ENCODE measurements at places on chromosomes 1 and 21.

- DNase-seq: peak; percentile 46
Measured at GRCh38 chr21:36976882-36977651, 10.6 kb upstream of the HLCS start.

DNA sequence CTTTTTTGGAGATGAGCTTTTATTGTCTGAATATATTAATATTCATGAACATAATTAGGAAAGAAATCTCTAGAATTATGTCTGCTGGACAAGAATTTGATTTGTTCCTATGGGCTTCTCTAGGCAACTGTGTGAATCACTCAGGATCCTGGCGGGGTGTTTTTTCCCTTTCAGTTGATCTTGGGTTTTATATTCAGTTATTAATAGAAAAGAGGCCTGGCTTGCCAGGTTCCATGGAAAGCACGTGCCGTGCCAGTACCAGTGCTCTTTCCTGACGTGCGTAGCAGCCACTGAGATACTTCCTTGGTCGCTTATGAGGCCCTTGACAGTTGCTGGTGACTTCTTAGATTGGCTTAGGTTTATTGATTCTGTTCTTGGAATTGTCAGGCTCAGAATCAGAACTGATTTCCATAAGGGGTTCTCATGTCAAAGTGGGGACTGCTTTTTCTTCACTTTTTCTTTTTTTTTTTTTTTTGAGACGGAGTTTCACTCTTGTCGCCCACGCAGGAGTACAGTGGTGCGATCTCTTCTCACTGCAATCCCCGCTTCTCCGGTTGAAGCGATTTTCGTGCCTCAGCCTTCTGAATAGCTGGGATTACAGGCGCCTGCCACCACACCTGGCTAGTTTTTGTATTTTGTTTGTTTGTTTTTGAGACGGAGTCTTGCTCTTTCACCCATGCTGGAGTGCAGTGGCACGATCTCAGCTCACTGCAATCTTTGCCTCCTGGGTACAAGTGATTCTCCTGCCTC, 48.7 kb upstream of the KIF1B start:
- no peak for DNase-seq

DNA sequence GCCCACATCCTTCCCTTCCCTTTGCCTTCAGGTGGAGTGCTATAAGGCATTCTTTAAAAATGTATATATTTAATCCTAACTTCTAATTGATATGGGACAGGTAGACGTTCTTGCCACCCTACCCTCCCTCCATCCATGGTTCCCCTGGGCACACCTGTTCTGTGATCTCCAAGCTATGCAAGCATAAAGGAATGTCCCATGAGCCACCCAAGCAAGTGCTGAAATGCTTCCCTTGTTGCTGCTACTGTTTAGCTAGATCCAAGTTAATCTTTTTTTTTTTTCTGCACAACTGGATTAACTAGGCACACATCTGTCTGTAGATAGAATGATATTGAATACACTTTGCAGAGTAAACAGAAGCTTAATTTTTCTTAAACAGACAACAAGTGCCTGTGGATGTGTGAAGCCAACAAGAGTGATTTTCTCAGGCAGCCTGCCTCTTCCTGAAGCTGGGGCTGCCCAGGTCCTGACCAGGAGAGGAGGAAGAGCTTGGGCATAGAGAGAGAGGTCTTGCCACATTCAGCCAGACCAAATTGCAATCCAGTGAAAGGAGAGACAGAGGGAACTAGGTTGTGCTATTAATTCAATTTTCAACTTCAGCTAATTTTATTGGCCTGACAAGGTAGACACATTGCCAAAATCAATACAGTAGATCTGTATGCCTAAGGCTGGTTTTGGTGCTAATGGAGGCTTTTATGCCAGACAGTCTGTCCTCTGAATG, 28.2 kb upstream of the ATP1B1 start:
- DNase-seq: no peak

GRCh38 chr1:168552961-168553360, 9.2 kb upstream of the XCL2 start:
- no peak for DNase-seq

- no peak for DNase-seq
Measured at GRCh38 chr21:38965910-38966504, 160.3 kb downstream of the ETS2 start.

- DNase-seq: no peak
Measured at GRCh38 chr1:24959623-24959975, 29.5 kb upstream of the RUNX3 start.

DNA sequence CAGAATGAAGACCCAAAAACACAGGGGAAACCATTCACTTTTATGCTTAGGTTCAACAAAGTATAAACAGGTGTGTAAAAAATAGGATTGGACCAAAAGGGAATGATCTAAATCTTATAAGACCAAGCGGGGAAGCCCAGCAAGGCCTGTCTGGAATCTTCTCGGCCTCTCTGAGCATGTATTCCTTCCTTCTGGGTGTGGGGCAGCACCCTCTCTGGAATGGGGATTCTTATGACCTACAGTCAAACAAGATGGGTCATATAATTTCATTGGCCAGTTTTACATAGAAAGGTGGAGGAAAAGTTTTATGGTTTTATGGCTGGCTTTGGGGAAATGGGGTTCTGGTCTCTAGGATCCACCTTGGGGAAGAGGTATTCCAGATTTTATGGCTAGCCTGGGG, 11.2 kb downstream of the KCNK1 start:
- no peak for DNase-seq

DNA sequence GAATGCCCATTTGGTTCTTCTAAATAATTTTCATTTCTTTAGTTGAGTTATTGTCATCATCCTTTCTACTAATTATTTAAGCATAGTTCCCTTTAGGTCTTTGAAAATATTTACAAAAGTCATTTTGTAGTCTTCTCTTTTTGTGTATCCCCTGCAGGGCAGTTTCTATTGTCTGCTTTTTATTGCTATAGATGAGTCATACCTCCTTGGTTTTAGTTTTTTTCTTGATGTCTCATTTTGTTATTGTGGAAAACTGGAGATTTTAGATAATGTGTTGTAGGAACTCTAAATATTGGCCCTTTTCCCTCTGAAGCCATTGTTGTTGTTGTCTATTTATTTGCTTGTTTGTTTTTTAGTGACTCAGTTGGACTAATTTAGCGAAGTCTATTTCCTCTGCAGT, 387.9 kb downstream of the NUF2 start:
- peak; percentile 13 for DNase-seq

- no peak for DNase-seq
Measured at GRCh38 chr1:218303176-218303879, 18.2 kb downstream of the RRP15 start.

DNA sequence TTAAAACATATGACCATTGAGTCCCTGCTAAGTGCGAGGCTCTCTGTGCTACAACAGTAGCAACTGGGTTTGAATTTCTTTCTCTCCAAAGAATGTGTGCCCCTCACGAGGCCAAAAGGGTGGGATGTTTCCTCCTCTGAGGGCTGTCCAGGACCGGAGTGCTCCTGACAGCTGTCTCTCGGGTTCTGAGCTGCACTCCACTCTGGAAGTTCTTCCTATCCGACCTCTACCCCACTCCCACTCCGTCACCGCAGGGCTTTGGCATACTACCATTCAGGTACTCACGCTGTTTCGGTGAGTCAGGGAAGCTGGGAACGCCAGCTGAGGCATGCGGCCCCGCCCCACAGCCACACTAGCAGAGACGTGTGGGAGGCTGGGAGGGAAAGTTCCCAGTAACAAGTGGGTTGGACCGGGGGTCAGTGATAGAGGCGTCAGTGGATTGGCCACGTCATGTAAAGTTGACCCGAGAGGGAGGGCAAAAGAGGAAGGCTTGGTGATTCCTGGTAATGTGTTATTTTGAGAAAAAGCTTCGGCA, 705 bp upstream of the SLC50A1 start:
- DNase-seq: peak; percentile 80

GRCh38 chr1:84998642-84999280, 1.8 kb upstream of the MCOLN2 start:
- DNase-seq: no peak

DNA sequence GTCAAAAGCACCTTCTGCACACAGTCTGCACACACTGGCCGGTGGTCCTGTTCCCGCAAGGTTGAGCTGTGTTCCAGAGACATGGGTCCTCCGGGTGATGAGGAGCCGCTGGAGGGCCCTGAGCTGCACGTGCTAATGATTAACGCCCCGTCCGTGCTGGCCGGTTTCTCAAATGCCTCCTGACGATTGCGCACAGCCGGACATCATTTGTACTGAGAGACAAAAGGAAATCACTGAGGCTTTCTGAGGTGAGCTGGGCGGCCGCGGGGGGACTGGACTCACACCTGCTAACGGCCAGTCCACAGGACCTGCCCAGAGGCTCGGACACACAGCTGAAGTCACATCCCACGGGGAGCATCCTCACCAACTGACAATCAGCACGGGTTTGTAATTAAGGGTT, 29.2 kb downstream of the POFUT2 start:
- DNase-seq: no peak

- no peak for DNase-seq
Measured at GRCh38 chr1:39148942-39149341, 55.6 kb upstream of the MACF1 start.

GRCh38 chr1:115647047-115647446, 5.3 kb downstream of the VANGL1 start:
- DNase-seq: no peak

GRCh38 chr1:161044908-161045735, 655 bp downstream of the USF1 start:
- DNase-seq: peak; percentile 12

DNA sequence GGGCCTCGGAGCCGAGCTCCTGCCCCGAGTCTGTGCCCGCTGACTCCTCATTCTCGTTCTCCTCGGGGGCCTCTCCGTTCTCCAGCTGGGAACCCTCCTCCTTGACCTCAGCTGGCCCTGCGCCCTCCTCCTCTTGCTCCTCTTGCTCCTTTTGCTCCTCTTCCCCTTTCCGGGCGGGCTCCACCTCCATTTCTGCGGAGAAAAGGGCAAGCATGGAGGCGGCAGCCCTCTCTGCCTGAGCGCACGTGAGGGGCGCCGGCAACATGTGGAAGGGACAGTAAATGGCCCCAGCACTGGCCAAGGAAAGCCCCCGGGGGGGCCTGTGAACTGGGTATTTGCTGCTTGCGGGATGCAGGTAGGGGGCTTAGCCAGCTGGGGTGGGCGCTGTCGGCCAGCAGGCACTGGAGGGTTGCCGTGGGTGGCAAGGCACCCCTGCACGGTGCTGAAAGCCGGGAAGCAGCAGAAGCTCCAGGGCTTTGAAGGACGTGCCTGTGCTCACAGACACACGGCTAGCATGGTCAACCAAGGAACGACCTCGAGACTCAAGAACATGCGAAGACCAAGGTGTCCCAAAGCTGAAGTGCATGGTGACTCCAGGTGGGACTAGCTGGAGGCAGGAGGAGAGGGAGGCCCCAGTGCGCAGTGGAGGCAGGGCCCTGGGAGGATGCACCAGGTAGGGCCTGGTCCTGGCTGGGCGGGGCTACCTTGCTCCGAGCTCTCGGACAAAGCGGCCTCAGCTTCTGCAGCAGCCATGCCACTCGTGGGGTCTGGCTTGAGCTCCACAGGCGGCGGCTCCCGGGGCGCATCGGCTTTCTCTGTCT, 30.7 kb downstream of the ZBTB17 start:
- DNase-seq: no peak

- DNase-seq: no peak
Measured at GRCh38 chr1:50493710-50494109, 70.5 kb upstream of the DMRTA2 start.

DNA sequence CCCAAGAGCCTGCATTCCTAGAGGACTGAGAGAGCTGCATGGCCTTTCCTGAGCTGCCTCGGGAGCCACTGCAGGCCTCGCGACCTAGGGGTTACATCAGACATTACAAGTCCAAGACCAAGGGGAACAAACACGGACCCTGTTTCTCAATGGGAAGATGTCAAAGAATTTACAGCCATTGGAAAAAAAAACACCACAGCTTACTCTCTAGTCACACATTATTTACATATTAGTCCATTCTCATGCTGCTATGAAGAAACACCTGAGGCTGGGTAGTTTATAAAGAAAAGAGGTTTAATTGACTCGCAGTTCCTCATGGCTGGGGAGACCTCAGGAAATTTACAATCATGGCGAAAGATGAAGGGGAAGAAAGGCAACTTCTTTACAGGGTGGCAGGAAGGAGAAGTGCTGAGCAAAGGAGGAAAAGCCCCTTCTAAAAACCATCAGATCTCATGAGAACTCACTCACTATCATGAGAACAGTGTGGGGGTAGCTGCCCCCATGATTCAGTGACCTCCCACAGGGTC, 8.4 kb upstream of the PRMT2 start:
- no peak for DNase-seq

GRCh38 chr1:22431965-22432364, 19.7 kb upstream of the ZBTB40 start:
- no peak for DNase-seq

DNA sequence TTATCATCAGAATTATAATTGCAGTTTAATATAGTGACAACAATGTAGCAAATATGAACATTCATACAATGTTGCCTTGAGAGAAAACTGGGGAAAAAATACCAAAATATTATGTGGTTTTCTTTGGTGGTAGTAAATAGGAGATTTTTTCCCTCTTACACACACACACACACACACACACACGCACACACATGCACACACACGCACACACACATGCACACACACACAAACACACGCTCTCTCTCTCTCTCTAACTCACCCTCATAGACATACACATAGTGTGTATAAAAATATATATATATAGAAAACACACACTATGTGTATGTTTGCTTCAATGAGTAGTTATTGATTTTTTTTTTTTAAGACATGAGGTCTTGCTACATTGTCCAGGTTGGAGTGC, 211.6 kb downstream of the HHAT start:
- no peak for DNase-seq

DNA sequence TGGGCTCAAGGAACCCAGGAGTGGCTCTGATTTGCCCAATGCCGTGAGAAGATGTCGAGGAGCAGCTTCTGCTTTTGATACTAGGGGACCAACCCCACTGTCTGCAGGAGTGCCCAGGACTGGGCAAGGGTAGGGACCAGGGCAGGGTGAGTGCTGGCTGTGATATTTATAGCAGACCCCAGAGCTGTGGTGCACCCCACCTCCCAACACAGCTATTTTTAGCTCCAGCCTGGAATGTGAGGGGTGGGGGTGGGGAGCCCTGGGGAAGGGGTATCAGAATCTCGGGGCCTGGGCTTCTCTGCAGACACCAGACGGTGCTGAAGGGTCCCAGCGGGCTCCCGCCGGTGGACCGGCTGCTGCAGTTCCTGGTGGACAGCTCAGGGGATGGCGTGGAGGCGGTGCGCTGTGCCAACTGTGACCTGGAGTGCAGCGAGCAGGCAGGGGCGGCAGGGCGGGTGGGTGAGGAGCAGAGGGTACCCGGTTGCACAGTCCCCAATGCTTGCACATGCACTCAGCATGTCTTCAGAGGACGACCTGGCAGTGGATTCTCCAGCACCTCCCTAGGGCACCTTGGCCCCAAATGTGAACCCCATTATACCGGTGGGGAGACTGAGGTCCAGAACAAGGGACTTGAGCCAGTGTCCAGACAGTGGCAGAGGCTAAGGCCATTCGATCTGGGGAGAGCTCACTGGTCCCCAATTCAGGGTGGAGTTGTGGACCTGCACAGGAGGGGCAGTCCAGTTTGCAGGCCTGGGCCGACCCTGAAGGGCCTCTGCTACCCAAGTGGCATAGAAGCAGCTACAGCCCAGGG, 1.4 kb downstream of the RNF207 start:
- DNase-seq: no peak

- DNase-seq: no peak
Measured at GRCh38 chr1:24964811-24965570, 34.9 kb upstream of the RUNX3 start.
